ENCODE measurements at places on chromosomes 6 and 20. TPM values are rescaled to one million over a fixed set of nuclear protein-coding genes. Genes with fewer than 3 reads are reported as not detected.

GRCh38 chr6:161590961-161591627, 317.2 kb upstream of the AGPAT4 start:
- DNase-seq: no peak

GRCh38 chr20:21380711-21381110, 16.6 kb downstream of the NKX2-4 start:
- DNase-seq: no peak

GRCh38 chr6:109834131-109834530, 143.0 kb downstream of the FIG4 start:
- peak; percentile 24 for DNase-seq

DNA sequence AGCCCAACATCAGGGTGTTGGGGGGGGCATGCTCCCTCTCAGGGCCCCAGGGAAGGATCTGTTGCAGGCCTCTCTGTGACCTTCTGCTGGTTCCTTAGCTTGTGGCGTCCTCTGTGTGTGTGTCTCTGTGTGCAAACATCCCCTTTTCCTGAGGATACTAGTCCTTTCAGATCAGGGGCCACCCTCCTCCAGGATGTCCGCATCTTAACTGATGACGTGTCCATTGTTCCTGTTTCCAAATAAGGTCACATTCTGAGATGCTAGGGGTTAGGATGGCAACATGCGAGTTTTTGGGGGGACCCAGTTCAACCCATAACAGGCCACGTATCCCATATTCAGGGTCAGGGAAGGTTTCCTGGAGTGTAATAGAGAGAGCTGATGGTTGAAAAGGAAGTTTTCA, 40.9 kb downstream of the GMPR start:
- no peak for DNase-seq

- DNase-seq: no peak
These were observed 12.0 kb upstream of the DTNBP1 start for GRCh38 chr6:15674690-15675386.

DNA sequence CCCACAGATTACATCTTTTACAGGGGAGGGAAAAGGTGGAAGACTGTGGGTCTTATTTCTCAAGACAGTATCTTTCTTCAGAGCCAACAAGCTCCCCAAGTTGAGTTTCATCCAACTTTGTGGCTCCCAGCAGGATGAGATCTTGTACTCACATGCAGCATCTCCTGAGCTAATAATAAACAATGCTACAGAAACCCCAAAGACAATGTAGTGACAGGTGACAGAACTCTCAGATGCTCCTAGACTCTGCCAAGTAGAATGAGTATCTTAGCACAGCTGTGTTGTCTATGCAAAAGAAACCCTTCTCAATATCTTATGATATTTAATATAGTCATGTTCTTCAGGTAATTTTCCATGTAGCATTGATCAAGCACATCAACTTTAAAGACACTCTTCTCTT, 90.0 kb downstream of the TBX18 start:
- no peak for DNase-seq

GRCh38 chr20:5621305-5621704, 128.9 kb upstream of the SHLD1 start:
- DNase-seq: no peak

GRCh38 chr6:135832166-135832565, 19.3 kb upstream of the PDE7B start:
- no peak for DNase-seq

DNA sequence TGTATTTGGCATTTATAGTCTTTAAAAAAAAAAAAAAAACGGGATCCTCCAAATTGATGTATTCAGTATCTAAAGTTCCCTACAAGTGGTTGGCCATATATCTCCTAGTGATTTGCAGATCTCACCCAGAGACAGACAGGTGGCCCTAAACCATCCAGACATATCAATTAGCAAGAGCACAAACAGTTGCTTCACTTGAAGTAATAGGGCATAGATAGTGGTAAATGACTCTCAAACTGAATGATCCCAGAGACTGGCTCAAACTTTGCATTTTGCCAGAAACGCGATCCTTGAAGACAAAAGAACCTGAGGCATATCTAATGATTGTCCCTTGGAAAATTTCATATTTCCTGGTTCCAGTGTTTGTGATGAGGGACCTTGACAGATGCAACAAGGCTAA, 54.6 kb downstream of the HMGCLL1 start:
- no peak for DNase-seq

- no peak for DNase-seq
These were observed 57.4 kb downstream of the LYRM2 start for GRCh38 chr6:89580997-89581666.

- DNase-seq: no peak
These were observed 151.5 kb downstream of the TASP1 start for GRCh38 chr20:13487202-13487601.

DNA sequence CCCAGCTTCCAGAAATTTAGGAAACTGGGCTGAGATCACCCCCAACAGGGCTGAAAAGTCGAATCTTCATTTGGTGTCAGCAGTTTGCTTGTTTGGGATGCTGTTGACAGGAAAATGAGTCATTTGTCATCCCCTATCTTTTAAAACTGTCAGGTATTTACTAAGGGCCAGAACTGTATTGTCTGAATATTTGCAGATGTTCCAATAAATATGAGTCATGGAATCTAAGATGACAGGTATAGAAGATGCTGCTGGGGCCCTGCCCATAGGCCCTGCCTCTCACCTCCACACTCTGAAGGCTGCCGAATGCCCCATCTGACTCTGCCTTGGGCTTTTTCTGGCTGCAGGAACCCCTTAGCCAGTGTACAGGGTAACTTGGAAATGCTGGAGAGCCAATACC, 3.9 kb downstream of the ETV7 start:
- DNase-seq: no peak

GRCh38 chr20:40982415-40983145, 46.0 kb upstream of the TOP1 start:
- DNase-seq: no peak

DNA sequence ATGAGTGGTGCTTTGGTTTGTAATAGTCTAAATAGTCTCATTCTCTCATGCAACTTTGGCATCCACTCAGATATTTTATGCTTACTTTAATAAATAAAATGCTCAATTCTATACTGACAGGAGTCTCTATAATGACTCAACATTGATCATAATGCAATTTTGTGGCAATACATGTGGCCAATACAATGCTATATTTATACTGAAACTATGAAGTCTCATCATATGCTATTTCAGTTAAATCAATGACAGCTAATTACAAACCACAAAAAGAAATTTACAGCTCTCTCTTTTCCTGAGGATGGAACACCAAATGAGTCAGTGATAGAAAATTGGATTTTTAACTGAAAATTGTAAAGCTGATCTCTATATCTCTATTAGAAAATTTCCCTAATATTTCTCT, 77.1 kb downstream of the WASF1 start:
- no peak for DNase-seq

GRCh38 chr6:137223370-137224131, 4.4 kb upstream of the IFNGR1 start:
- DNase-seq: peak; percentile 70

- DNase-seq: no peak
These were observed 137.0 kb downstream of the IMPG1 start for GRCh38 chr6:75935473-75935793.

DNA sequence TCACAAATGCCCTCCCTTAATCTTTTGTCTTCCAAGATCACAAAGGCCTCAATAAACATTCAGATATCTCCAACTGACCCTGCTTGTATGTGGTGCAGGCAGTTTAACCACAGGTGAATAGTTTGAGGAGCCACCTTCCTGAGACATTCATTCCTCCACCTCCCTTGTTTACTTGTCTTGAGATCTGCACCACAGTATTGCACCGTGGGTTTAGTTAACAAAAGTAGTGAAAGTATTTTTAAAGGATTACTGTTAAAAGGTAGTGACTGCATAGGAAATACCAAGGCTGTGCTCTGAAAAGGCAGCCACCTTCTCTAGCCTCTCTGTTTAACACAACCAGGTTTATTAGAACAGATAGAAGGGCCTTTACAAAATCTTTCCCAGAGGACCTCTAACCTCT, 46.5 kb downstream of the SESN1 start:
- DNase-seq: no peak

DNA sequence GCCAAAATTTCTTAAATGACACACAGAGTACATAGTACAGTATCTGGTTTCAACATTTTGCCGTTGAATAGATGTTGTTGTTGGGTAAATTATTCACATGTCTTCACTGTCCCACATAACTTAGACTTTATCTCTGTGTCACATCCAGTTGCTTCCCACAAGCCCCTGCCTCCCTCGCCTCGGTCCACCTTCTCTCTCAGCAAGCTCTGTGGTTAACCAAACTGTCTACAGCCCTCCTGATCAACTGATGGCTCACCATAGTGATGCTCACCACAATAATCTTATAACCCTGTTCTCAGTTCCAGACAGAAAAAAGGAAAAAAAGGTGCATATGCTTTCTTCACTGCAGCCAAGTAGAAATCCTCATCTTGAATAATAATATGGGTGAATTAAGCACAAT, 23.0 kb downstream of the IL17F start:
- DNase-seq: no peak

GRCh38 chr6:26008470-26008869, 45.9 kb downstream of the TRIM38 start:
- no peak for DNase-seq

DNA sequence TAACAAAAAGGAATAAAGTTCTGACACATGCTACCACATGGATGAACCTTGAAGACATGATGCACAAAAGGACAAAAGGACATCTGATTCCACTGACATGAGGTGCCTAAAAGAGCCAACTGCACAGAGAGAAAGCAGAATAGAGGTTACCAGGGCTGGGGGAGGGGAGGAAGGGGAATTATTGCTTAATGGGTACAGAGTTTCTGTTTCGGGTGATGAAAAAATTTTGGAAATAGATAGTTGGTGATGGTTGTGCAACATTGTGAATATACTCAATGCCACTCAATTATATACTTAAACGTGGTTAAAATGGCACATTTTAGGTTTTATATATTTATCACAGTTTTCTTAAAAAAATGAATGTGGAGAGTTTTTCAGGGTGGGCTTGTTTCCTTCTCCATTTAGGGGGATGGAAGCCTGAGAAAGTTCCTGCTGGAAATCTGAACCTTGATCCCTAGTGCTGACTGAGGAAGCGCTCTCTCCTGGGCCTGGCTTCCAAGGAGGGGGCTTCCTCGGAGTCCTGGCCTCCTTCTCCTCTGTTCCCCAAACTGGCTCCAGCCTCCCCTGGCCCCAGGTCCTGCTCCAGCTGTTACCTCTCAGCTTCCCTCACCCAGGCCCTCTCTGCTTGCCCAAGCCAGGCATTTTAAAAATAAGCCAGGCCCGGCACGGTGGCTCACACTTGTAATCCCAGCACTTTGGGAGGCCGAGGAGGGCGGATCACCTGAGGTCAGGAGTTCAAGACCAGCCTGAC, 79.2 kb downstream of the NOL4L start:
- no peak for DNase-seq

DNA sequence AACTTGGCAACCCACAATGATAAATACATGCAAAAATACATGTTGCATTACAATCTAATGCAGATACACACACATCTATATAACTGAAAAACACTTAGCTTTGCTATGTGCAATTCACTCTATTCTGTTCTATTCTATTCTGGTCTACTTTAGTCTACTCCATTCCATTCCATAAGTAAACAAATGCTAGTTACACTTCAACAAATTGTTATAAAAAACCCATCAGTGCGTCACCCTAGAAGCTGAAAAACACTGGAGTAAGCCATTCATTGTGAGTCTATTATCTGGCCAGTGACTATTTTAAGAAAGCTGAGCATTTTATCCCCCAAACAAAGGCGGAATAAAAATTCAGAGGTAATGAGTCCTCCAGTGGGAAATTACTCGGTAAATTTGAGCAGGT, 315.7 kb upstream of the EPHA7 start:
- DNase-seq: no peak

DNA sequence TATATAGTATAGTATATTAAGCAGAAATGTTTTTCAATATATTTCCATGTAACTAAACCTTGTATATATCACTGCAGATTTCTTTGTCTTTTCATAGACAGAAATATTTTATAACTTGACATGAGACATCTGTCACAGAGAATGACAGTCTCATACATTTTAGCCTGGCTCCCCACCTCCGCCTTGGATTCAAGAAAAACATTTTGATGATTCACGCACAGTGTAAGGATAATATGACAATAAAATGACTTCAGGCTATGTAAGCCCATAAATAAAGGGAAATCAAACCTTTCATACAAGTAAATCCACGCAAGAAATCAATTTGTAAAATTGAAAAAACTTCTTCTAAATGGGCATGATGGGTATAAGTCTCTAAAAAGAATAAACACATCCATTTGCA, 36.4 kb downstream of the FBXO5 start:
- DNase-seq: no peak

DNA sequence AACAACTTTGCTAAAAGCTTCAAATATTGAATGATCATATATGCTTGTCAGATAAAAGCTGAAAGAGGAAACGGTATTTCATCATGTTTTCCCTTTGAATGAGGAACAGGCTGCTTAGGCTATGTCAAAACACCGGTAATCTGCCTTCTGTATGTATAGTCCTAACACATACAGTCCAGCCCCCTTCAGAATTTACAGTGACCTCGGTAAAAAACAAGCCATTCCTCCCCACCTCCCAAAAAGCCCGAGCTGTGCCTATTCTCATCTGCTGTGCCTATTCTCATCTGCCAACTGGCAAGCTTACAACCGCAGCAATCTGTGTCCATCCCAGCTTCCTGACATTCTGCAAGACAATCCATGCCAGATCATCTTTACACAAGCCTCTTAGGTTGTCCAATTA, 26.8 kb upstream of the UBE2J1 start:
- no peak for DNase-seq

- DNase-seq: no peak
These were observed 3.0 kb upstream of the SSR1 start for GRCh38 chr6:7315948-7316365.

DNA sequence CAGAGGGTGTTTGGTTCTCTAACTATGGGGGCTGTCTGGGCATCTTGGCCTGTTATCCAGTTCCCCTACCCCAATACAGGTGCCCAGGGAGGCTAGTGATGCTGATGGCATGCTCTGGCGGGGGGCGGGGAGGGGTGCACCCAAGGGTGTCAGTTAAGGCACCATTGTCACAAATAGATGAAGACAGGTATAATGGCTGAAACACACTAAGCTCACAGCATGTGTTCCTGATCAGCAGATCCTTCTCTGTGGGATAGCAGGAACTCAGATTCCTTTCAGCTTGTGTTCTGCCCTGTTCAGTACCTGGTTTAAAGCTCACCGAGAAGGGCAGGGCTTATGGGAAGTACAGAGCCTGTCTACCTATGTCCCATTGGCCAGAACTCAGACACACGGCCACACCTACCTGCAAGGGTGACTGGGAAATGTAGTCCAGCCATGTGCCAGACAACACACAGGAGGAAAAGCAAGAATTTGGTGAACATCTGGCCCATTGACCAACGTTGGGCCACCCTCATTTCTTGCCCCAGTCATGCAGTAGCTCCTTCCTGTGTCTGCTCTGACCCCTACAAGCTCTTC, 3.4 kb upstream of the RSPO4 start:
- DNase-seq: peak; percentile 24

GRCh38 chr6:30411515-30412207, 66.7 kb downstream of the RPP21 start:
- peak; percentile 36 for DNase-seq

The ECT2L gene
- polyA plus RNA-seq: not detected

The TRIM15 gene
- not detected for polyA plus RNA-seq

The CST4 gene
- polyA plus RNA-seq: not detected

The CITED2 gene
- 483 TPM for polyA plus RNA-seq

The RNF144B gene
- polyA plus RNA-seq: 0.44 TPM

The TRIM40 gene
- not detected for polyA plus RNA-seq

The TMEM74B gene
- polyA plus RNA-seq: 0.03 TPM

The CALHM6 gene
- 1.5 TPM for polyA plus RNA-seq

Data from IMR-90 (cell line).